Activated naive CD8-positive, alpha-beta T cell treated with anti-CD3 and anti-CD28 coated beads, Interleukin-2, amount 10 ng/mL, durations not matched to agents 7 days and 5 days (primary cell): ENCODE measurements at places on chromosomes 3 and 15. TPM values are rescaled to one million over a fixed set of nuclear protein-coding genes. Genes with fewer than 3 reads are reported as not detected.
A peak's percentile ranks its signal among the peaks of the same experiment; 100 is the strongest.

DNA sequence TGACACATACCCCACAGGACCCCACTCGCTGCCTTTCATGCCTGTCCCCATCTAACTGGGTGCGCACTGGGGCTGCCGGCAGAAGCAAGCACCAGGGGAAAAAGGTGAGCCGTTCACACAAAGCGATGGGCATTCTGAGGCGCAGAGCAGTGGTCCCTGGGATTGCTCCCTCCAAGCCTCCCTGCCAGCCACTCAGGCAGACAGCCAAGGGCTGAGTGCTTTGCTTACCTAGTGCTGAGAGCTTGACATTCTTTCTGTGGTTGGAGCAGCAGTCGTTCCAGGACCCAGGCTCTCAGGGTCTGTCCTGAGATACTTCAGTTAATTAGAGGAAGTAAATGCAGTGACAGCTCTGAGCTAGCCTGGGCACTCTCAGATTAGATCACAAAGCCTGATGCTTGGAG lies 5.7 kb downstream of the ESYT3 start:
- DNase-seq, result no peak
- H3K4me3 ChIP-seq, result no peak overlapping the region
- no peaks in the 10 kb centered on the region for H3K4me1 ChIP-seq
- no peak overlapping the region for H3K27ac ChIP-seq

Gene NOX5
- 0.06 TPM for total RNA-seq

GRCh38 chr3:127803619-127804018 lies 18.7 kb downstream of the MGLL start:
- peaks cover 1% of the 10 kb centered on the region for H3K27me3 ChIP-seq
- H3K27ac ChIP-seq, result no peak overlapping the region
- no peak for DNase-seq
- peaks cover 2% of the 10 kb centered on the region for H3K36me3 ChIP-seq
- H3K4me3 ChIP-seq, result no peak overlapping the region

GRCh38 chr15:74403588-74403919 lies 30.2 kb downstream of the SEMA7A start:
- H3K36me3 ChIP-seq, result peaks cover 2% of the 10 kb centered on the region
- H3K27me3 ChIP-seq, result no peaks in the 10 kb centered on the region
- H3K4me3 ChIP-seq, result peak overlapping the region; percentile 42
- H3K4me1 ChIP-seq, result peaks cover 63% of the 10 kb centered on the region
- no peak for DNase-seq

Gene MOBP
- not detected for total RNA-seq

Gene SLC51A
- not detected for total RNA-seq

DNA sequence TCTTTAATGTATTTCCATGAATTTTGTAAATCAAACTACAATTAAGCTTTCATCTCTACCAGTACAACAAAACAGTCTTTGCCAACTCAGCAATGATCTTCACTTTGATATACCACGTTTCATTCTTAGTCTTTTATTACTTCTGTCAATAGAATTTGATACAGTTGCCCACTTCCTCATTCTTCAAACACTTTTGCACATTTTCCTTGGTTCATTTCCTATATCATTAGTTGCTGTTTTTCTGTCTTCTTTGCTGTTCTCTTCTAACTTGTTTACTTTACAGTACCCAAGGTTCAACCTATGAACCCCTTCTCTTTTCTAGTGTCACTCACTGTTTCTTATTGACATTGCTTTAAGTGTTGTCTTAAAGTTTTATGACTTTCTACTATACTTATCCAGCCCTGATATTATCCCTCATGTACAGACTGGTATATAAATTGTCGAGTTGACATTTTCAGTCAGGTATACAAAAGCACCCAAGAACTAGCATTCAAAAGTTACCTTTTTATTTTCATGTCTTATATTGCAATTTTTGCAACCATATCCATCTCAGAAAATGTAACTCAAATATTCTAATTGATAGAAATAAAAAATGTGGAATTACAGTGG lies 903.1 kb downstream of the NSUN3 start:
- no peak overlapping the region for H3K27ac ChIP-seq
- no peak for DNase-seq
- H3K4me1 ChIP-seq, result no peaks in the 10 kb centered on the region
- no peaks in the 10 kb centered on the region for H3K36me3 ChIP-seq

DNA sequence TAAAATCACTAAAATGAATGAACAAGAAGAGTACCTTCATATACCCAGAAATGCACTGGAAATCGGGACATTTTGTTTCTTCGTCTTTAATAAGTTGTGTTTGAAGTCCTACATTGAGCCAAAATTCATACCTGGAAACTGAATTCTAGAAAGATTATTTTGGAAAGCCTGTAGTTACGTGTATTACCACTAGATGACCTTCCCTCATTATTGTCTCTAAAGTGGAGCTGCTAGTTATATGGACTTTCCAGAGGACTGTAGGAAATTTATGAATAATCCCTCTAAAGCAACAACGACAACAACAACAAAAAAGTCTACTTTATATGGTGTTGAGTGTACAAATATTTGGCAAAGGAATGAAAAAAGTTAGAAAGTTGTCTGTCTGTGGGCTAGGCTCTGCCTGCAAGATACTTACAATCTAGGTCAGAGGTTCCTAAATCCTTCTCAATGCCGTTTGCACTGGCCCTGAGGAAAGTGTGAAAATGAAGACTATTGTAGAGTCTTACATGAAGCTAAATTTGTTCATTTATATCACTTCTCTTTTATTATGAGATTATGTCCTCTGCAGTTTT lies 234.8 kb upstream of the NR2E3 start:
- H3K4me3 ChIP-seq, result no peak overlapping the region
- no peaks in the 10 kb centered on the region for H3K36me3 ChIP-seq
- peaks cover 2% of the 10 kb centered on the region for H3K27me3 ChIP-seq
- H3K4me1 ChIP-seq, result no peaks in the 10 kb centered on the region

DNA sequence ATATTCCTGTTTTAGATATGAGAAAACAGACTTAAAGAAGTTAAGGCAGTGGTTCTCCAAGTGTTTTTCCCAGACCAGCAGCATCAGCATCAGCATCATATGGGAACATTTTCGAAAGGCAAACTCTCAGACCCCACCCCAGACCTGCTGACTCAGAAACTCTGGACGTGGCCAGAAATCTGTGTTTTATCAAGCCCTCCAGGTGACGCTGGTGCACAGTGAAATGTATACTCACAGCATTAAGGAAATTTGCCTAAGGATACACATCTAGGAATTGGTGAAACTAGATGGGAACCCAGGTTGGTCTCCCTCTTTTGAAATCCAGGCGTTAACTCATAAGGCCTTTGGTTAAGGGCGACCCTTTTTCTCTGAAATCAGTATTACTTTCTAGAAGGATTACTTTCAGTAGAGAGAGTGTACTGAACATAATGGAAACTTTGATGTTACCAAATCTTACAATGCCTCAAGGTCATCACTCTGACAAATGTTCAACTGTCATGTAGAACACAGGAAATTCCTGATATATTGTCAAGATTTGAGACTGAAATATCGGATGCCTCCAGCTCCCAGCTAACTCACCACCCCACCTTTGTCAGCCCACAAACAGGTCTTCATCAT lies 910.2 kb downstream of the ROBO1 start:
- DNase-seq, result no peak
- H3K4me3 ChIP-seq, result no peak overlapping the region
- no peaks in the 10 kb centered on the region for H3K36me3 ChIP-seq
- H3K27ac ChIP-seq, result no peak overlapping the region
- no peaks in the 10 kb centered on the region for H3K27me3 ChIP-seq

DNA sequence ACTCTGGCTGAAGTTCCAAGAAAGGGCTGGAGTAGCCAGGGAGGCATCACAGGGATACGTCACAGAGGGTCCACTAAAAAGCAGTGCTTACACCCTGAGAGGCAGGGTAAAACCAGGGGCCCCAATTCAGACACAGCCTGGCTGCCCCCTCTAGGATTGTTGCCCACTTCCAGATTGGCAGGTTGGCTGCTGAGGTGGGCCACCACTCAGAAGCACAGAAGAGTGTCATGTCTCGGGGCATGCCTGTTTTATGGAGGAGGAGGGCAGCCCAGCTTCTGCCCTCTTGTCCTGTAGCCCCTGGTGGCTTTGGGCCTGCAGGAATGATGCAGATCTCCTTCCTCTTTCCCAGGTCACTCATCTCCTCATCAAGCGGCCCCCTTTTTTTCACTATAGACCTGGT lies 24.0 kb downstream of the NOX5 start:
- no peaks in the 10 kb centered on the region for H3K4me1 ChIP-seq
- no peak overlapping the region for H3K27ac ChIP-seq
- no peaks in the 10 kb centered on the region for H3K36me3 ChIP-seq

GRCh38 chr3:10669490-10670048 lies 146.5 kb upstream of the SLC6A11 start:
- H3K36me3 ChIP-seq, result no peaks in the 10 kb centered on the region
- peaks cover 17% of the 10 kb centered on the region for H3K27me3 ChIP-seq
- no peak for DNase-seq
- no peak overlapping the region for H3K27ac ChIP-seq

Gene C3orf22
- total RNA-seq, result not detected

Gene CCR8
- total RNA-seq, result 1.2 TPM

Gene DLL4
- not detected for total RNA-seq

GRCh38 chr3:143970773-143971358 lies 757 bp upstream of the DIPK2A start:
- peak overlapping the region; percentile 96 for H3K27ac ChIP-seq
- peaks cover 23% of the 10 kb centered on the region for H3K27me3 ChIP-seq
- H3K4me1 ChIP-seq, result peaks cover 12% of the 10 kb centered on the region
- peak; percentile 70 for DNase-seq
- peak overlapping the region; percentile 96 for H3K4me3 ChIP-seq

DNA sequence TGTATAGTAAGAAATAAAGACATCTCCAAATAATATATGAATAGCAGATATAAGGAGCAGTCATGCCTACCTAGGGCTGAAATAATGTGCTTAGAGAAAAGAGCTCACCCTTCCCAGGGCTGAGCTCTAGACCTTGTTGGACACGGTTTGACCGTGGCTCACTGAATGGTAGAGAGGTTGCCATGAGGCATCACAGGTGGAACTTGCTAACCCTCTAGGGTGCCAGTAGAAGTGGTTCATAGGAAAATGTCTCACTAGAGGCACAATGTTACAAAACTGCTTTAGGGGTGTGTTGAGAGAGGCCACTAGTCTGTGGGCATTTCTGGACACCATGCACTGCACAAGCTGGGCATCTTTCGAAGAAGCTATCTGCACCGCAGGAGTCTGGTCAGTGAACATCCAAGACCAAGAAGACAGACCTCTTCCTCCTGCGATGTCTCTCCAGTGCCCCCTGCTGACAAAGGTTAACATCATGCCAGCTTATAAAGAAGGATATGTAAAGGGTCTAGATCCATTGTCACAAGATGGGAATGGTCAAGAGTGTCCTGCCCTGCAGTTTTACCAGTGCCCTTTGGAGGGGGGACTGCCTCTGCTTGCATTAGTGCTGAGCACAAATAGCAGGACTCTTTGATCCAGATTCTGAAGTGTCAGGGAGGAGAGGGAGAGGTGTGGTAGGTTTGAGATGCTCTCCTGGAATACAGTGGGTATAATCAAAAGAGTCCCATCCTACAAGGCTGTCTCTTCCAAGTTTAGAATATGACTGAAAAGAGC lies 266.8 kb downstream of the ZNF385D start:
- no peak overlapping the region for H3K4me3 ChIP-seq
- no peak overlapping the region for H3K27ac ChIP-seq
- H3K27me3 ChIP-seq, result no peaks in the 10 kb centered on the region
- DNase-seq, result no peak
- H3K4me1 ChIP-seq, result no peaks in the 10 kb centered on the region
- no peaks in the 10 kb centered on the region for H3K36me3 ChIP-seq

Gene IL17RB
- 0.42 TPM for total RNA-seq

DNA sequence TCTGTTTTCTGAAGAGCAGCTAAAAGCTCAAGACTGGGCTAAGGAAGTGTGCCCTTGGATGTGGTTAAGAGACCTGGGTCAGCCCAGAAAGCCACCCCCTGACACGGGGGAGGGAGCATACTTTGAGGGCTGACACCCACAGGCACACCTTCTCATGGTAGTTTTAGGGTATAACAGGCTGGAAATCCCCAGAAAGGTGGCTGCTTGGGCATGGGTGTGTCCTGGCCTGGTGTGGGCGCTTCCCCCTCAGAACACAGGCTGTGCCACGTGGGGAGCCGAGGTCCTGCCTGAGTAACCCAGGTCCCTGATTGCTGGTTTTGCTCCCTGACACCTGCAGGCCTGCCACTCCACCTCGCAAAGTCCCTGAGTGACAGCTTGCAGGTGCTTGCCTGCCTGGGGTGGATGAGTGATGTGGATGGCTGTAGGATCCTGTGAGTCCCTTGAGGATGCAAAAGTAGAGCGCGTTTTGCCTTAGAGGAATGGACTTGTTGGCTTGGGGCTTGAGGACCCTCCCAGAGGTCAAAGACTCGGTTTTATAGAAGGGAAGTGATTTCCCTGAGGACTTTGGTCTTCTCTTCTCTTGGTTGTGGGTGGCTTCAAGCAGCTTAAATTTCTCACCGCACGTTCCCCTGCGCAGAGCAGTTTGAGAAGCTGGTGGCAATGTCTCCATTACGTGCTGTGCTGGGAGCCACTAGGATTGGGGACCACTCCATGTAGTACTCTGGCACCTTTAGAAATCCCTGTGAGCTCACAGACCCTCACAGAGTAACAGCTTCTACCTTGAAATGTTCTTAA lies 94.4 kb downstream of the DNASE1L3 start:
- H3K27me3 ChIP-seq, result no peaks in the 10 kb centered on the region
- peaks cover 9% of the 10 kb centered on the region for H3K36me3 ChIP-seq
- DNase-seq, result peak; percentile 49

Gene TEX55
- total RNA-seq, result not detected

DNA sequence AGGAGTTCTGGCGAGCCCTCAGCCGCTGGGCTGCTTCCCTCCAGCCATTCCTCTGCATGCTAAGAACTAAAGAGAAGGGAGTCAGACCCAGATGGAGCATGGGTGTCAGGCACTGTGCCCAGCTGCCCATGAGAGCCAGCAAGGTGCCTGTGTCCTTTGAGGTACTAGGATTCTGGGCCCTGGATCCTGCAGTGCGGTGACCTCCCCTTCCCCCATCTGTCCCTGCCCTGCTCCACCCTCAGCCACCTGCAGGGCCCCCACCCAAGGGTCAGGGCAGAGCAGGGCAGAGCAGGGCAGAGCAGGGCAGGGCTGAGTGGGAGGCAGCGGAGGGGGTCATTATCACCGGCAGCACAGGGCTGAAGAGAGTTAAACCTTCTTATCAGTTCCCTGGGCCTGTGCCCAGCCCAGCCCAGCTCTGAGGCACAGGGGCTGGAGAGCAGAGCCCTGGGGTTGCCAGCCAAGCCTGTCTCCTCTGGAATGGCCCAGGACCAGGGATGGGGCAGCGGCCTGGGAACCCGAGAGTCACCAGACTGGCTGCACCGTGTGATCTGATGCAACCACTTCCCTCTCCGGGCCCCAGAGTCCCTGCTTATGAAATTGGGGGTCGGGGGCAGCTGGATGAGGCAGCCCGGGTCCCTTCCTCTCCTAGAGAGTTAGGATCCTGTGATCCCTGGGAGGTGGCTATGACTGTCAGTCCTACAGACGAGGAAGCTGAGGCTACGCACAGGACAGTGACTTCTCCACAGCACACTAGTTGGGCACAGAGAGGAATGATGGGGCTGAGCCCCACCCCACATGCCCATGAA lies 17.3 kb downstream of the ZDHHC19 start:
- peaks cover 21% of the 10 kb centered on the region for H3K4me1 ChIP-seq
- no peak overlapping the region for H3K4me3 ChIP-seq
- H3K27me3 ChIP-seq, result no peaks in the 10 kb centered on the region
- no peak for DNase-seq

Gene SYNPR
- not detected for total RNA-seq
